SK-MEL-5 (cell line): ENCODE measurements at places on chromosomes 2 and 18. TPM values are rescaled to one million over a fixed set of nuclear protein-coding genes. Genes with fewer than 3 reads are reported as not detected.

GRCh38 chr2:30224151-30224550, 7.2 kb upstream of the LBH start:
- DNase-seq, result no peak

RAB6C gene
- not detected in 2 replicates for total RNA-seq

- DNase-seq, result no peak
Observed at GRCh38 chr2:9740382-9741073, 102.7 kb upstream of the TAF1B start.

CTAGE1 gene
- 0.03 TPM in 1 of 2 replicates, not detected in the other for total RNA-seq
